ENCODE measurements at places on chromosomes 1 and 21.

DNA sequence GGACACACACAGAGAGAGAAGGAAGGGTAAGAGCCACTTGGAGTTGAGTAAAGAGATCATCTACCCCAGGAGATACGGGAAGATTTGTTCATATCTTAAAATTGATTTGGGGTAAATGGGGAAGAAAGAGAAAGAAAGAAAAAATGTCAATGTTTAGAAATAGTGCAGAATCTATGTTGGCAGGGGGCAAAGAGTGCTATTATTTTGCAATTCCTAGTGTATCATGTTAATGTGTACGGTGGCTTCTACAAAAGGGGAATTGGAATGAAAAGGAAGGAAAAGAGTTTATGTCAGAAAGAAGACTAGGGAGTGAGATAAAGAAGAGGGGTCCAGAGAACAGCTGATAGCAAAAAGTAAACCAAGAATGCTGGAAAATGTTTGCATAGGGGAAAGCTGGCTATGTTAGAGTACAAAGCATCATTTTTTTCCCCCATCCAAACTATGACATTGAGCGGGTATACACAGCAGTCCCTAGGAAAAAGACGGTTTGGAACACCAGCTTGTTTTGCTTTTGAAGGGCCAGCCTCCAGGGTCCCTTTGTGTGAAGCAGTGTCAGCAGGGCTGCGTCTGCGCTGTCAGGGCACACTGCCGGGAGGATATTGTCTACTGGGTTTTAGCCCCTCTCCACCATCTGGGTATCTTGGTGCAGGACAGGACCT lies 10.8 kb downstream of the LRRC8D start:
- DNase-seq = no peak

DNA sequence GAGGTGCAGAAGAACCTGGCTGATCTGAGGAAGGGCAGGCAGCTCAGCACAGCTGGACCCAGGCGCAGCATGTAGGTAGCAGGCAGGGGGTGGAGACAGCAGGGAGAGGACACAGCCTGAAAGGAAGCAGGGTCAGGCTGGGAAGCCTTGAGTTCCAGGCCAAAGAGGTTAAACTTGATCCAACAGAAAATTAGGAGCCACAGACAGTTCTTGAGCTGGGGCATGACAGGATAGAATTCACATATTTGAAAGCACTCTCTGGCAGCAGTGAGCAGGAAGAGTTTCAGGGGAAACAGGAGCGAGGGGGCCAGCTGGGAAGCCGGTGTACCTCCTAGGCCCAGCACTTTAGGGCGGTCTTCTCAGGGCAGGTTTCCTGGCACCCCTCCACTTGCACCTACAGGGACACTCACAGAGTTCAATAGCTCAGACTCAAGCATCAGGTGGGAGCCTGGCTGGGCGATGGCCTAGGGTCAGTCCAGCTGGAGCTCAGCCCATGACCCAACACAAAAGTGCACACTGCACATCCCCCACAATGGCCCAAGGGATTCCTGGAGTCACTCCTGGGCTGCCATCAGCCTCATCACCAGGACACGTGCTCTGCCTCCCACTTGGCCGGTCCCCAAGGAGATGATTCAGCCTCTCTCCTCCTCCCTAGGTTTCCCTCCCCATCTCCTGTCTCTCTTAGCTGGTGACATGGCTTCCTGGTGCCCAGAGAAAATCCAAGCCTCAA lies 22.7 kb downstream of the MATN1 start:
- DNase-seq = peak; percentile 71

DNA sequence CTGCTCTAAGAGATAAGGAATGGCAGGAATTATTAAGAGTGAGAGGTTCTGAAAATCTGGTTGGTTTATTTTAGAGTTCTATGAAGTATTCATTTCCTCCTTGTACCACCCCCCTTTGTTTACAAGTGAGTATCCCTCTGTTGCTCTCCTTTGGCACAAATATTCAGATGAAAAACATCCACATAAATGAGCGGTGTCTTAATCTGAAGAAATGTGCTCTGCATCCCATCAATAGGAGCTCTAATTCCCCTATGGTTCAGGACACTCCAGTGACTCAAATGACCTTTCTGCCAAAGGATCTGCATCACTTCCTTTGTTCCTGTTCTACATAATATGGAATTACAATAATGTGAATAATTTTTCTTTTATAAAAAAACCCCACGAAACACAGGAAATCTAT lies 16.6 kb downstream of the DDAH1 start:
- DNase-seq = no peak

DNA sequence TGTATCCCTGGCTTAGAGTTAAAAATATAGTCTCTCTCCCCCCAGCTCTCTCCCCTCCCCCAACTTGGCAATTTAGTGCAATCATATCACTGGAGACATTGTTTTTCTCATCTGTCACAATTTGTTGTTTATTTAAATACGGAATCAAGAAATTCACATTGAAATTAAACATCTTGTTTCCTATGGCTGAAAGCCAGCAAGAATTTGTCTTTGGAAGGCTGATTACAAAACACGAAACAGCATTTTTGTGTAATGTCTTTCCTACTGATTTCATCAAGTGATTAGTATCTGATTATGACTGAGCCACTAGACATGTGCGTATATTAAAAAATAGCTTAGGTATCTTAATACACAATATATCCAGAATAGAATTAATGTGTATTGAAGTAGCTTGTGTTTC lies 119.7 kb downstream of the LYPLAL1 start:
- no peak for DNase-seq

DNA sequence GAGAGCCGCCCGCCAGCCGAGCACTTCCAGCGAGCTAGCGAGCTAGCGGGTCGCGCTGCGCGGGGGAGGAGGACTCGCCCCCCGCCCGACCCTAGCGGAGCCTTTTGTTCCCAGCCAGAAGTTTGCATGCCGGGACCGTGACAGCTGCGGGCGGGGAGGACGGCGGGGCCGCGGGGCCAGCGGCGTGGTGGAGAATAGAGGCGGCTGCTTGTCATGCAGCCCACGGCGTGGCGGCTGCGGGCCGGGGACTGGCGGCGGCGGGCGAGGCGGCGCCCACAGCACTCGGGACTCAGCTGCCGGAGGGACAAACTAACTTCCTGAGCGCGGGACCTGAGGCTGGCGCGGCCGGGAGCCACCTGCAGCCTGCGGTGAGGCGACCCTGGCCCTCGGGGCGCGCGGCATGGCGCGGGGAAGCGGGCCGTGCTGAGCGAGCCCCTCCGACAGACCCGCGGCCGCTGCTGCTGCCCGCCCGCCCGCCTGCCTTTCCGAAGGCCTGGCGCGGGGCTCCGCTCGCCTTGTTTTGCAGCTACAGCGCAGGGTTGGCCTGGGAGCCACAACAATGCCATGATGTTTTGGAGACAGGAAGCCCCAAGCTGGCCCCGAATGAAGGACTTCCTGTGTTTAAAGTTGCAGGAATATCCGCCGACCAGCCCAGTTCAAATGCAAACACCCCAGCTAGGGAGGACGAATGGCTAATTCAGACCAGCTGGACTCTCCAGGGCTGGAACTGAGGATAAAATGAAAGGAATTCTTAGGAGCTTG lies 82.2 kb upstream of the BMP8A start:
- DNase-seq = no peak

GRCh38 chr1:37725851-37726613 lies 33.7 kb downstream of the CDCA8 start:
- DNase-seq = no peak

- DNase-seq = no peak
These were observed 46.4 kb upstream of the RIPK4 start for GRCh38 chr21:41813226-41813625.

DNA sequence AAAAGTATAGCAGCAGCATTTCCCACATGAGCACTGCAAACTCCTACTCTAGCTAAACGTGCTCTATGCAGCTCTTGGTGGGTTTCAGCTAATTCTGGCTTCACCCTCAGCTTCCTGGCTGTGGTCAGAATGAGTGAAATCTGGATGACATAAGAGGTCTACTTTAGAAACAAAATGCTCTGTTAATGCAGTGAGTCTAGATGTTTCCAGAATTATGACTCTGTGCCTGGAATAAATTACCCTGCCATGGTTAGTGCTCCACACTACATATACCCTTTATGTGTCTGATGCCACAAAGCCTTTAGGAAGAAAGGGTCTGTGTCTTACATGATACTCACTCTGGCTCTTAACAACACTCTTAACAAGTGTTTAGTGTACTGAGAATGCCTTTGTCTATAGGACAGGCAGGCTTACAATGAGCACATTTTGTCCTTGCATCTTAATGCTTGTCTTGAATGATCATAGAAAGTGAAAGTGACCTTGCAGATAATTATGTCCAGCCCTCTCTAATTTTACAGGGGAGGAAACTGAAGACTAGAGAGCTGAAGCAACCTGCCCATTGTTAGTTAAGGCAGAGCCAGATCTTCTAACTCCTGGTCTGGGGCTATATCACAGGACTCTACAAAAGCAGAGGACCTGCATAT lies 9.2 kb downstream of the S100A10 start:
- no peak for DNase-seq

DNA sequence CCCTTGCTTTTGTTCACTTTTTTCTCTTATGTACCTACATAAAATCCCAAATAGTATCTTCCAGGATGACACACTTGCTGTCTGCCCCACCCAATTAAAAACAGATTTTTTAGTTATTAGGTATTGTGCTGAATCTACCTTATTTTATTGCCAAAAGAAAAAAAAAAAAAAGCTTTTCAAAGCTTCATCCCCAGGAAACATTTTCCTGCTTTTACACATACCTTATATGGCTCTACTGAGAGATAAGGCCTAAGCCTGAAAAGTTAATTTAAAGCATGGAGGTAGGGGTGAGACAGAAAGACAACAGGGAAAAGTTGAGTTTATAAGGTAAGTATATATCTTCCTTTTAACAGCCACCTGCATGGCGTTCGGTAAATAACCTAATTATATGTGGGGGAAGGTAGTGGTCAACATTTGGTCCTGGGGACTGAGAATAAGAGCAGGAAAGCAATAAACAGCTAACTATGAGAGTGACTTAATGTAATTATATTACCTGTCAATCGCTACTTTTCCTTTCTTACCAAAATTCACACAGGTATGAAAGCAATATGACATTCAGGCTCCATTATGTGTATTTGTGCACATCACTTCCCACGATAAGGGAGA lies 54.6 kb upstream of the BOLA1 start:
- no peak for DNase-seq

DNA sequence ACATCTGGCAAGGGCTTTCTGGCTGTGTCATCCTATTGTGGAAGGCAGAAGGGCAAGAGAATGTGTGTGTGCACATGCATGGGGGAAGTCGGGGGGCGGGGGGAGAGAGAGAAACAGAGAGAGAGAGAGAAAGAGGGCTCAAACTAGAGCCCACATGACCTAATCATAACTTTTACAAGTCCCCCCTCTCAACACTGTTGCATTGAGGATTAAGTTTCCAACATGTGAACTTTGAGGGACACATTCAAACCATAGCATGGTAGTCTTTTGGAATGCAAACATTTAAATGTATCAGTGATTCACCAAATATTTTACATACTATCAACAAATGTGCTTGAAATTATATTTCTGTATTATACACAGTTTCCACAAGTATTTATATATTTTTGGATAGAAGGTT lies 655.4 kb upstream of the B3GALT2 start:
- no peak for DNase-seq

DNA sequence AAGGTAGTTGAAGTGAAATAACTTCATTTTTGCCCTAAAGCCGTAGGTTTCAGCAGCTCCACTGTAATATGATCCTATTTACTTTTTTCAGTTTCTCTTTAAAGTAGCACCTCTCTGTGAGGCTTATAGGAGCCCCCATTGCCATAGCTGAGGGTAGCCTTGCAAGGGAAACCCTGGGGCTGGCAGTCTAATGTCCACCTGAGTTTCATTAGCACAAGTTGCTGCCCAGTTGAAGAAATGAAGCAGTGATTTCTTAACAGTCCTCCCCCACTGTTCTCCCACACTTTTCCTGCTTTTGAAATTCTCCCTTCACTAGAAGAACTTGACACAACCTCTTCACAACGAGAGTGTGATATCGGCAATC lies 1.5 kb downstream of the HMCN1 start:
- DNase-seq = no peak
